ENCODE measurements at places on chromosomes 6 and 20. TPM values are rescaled to one million over a fixed set of nuclear protein-coding genes. Genes with fewer than 3 reads are reported as not detected.

Gene EYS
- total RNA-seq = not detected

Gene SLC22A3
- 14.2 TPM for total RNA-seq

Gene OPN5
- total RNA-seq = not detected

Gene RIPK1
- total RNA-seq = 17.7 TPM

Gene ADTRP
- 2.5 TPM for total RNA-seq

Gene COL11A2
- total RNA-seq = 0.38 TPM

Gene PTK7
- 31.8 TPM for total RNA-seq

DNA sequence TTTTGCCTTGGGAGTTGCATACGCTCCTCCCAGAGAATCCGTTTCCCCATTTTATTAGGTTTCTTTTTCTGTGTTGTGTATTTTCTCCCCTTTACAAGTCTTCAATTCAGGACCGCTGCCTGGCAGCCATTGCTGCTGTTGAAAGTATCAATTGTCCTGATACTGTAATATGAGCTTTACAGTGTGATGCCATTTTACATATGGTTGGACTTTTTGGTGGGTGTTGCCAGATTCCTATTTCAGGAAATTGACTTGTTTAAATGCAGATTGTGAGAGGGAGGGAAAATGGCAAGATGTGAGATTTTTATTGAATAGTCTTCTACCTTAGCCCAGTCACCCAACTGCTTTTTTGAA, 1.2 kb downstream of the PANK2 start:
- DNase-seq = no peak
- peak overlapping the region; percentile 67 for H3K4me3 ChIP-seq
- H3K27ac ChIP-seq = peak overlapping the region; percentile 99
- H3K4me1 ChIP-seq = peaks cover 64% of the 10 kb centered on the region
- no peaks in the 10 kb centered on the region for H3K27me3 ChIP-seq

- no peaks in the 10 kb centered on the region for H3K36me3 ChIP-seq
- no peak overlapping the region for H3K27ac ChIP-seq
- no peak for DNase-seq
- H3K27me3 ChIP-seq = no peaks in the 10 kb centered on the region
Measured at GRCh38 chr6:158164579-158165170, 3.4 kb downstream of the SERAC1 start.

GRCh38 chr6:134826889-134827737, 122.8 kb downstream of the ALDH8A1 start:
- peak overlapping the region; percentile 77 for H3K27ac ChIP-seq
- no peak for DNase-seq
- H3K4me1 ChIP-seq = peaks cover 6% of the 10 kb centered on the region
- H3K36me3 ChIP-seq = no peaks in the 10 kb centered on the region

- peaks cover 21% of the 10 kb centered on the region for H3K4me1 ChIP-seq
- no peaks in the 10 kb centered on the region for H3K36me3 ChIP-seq
- no peak for DNase-seq
- no peak overlapping the region for H3K27ac ChIP-seq
- no peak overlapping the region for H3K4me3 ChIP-seq
Measured at GRCh38 chr20:34956751-34957472, 1.2 kb downstream of the MYH7B start.

DNA sequence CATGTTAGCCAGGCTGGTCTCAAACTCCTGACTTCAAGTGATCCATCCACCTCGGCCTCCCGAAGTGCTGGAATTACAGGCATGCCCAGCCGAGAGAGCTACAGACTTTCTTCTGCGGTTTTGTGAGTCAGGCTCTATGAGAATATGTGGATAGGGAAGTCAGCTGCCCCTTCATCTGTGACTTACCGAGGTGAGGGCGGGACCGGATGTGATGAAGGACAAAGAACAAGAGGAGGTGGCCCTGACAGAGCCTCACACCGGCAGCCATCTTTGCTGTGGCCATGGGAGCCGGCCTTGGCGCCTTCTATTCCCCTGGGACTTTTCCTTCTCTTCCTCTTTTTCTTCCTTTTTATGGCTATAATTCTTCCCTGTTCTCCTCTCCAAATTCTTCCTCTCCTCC, 67.0 kb downstream of the IYD start:
- no peaks in the 10 kb centered on the region for H3K4me1 ChIP-seq
- no peaks in the 10 kb centered on the region for H3K27me3 ChIP-seq
- no peak overlapping the region for H3K27ac ChIP-seq
- no peak overlapping the region for H3K4me3 ChIP-seq
- DNase-seq = no peak
- no peaks in the 10 kb centered on the region for H3K36me3 ChIP-seq

- H3K27me3 ChIP-seq = no peaks in the 10 kb centered on the region
- no peak overlapping the region for H3K4me3 ChIP-seq
- H3K36me3 ChIP-seq = no peaks in the 10 kb centered on the region
- no peaks in the 10 kb centered on the region for H3K4me1 ChIP-seq
Measured at GRCh38 chr6:169824848-169825557, 73.6 kb downstream of the ERMARD start.

DNA sequence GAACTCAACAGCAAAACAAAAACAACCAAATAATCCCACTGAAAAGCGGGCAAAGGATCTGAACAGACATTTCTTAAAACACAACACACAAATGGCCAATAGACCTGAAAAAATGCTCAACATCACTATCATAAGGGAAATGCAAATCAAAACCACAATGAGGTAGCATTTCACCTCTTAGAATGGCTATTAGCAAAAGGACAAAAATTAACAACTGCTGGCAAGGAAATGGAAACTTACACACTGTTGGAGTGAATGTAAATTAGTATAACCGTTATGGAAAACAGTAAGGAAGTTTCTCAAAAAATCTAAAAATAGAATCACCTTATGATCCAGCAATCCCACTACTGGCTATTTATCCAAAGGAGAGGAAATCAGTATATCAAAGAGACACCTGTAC, 20.9 kb downstream of the FAM8A1 start:
- H3K36me3 ChIP-seq = peaks cover 13% of the 10 kb centered on the region
- no peak for DNase-seq
- H3K4me1 ChIP-seq = no peaks in the 10 kb centered on the region
- H3K27ac ChIP-seq = no peak overlapping the region
- no peak overlapping the region for H3K4me3 ChIP-seq
- no peaks in the 10 kb centered on the region for H3K27me3 ChIP-seq

DNA sequence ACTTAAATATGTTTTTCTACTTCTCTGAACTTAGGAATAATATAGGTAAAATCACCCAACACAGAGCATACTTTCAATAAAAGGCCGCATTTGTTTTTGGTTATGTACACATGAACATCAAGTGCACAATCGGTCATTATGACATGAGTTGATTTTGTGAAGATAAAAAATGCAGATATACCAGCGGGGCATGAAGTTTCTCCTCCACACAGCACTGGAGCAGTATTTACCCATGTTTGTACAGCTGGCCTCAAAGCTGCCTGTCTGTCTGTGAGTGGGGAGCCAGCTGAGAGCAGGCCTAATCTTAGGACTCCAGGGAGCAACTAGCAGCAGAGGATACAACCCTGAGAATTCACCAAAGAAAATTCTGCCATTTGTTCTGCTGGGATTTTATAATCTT, 206.5 kb downstream of the TPBG start:
- DNase-seq = no peak
- no peaks in the 10 kb centered on the region for H3K4me1 ChIP-seq
- no peak overlapping the region for H3K27ac ChIP-seq

DNA sequence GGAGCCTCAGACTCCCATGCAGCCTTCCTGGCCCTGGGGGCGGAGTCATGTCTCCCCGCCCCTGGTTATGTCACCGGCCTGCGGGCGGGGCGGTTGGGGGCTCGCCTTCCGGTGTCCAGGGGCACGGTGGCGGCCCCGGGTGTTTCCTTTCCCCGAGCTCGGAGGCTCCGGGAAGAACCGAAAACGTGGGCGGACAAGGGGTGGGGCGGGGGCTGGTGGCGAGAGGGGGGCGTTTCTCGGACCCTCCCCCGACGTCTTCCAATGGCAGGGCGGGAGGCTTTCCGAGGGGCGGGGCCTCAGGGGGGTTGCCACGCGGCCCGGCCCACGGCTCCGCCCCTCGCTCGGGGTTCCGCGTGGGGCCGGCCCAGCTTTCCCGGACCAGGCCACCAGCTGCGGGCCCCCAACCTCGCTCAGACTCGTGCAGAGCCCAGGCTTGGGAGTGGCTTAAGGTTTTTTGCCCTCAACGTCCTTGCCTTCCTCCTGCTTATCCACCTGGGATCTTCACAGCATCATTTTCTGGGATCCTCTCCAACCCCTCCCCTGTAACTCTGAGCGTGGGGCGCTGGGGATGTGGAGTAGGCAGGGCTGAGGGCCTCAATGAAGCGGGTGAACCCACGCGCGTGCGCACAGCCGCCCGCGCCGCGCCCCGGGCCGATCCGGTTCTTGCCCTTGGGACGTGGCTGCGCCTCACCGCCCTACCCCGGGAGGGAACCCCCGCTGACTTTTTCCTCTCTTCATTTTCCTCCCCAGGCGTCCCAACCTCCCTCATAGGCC, 2.1 kb upstream of the NRN1 start:
- peaks cover 97% of the 10 kb centered on the region for H3K27me3 ChIP-seq
- DNase-seq = no peak
- H3K36me3 ChIP-seq = no peaks in the 10 kb centered on the region

DNA sequence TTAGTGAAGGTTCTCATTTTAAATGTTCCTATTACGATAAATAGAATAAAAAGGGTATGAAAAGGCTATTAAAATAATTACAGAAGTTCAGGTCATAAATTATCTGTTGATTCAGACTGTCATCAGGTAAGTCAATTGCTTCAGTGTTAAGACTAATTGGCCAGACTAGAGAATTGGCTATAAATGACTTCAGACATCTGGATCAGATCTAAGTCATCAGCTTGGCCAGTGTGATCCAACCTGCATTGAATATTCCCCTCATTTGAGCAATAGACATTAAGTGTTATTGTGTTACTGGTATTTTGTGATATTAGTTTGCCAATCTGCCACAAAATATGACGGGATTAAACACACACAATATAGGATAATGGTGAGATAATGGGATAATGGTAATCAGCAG, 377.6 kb upstream of the CITED2 start:
- no peak for DNase-seq
- H3K36me3 ChIP-seq = no peaks in the 10 kb centered on the region
- no peaks in the 10 kb centered on the region for H3K27me3 ChIP-seq
- no peaks in the 10 kb centered on the region for H3K4me1 ChIP-seq
- no peak overlapping the region for H3K4me3 ChIP-seq
- no peak overlapping the region for H3K27ac ChIP-seq

GRCh38 chr6:53746442-53747103, 48.2 kb upstream of the LRRC1 start:
- H3K36me3 ChIP-seq = no peaks in the 10 kb centered on the region
- peaks cover 63% of the 10 kb centered on the region for H3K4me1 ChIP-seq
- DNase-seq = no peak
- peak overlapping the region; percentile 79 for H3K27ac ChIP-seq

All from esophagus squamous epithelium (tissue), 5 donors.